ENCODE measurements at places on chromosomes 7 and 10. TPM values are rescaled to one million over a fixed set of nuclear protein-coding genes. Genes with fewer than 3 reads are reported as not detected.

DNA sequence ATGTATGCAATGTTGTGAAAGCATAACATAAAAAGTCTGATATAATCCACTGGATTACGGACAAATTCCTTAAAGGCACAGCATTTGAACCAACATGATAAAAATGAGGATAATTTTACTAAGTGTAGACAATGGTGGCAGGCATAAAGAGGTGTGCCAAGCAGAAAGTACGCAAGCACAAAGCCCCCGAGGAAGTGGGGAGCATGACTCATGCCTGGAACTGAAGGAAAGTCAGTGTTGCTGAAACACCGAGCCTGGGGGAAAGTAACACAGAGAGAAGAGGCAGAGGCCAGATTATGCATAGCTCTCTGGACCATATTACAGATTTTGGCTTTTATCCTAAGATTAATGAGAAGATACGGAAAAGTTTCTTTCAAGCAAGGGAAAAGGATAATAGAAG lies 490.0 kb upstream of the PHF14 start:
- no peaks in the 10 kb centered on the region for H3K27me3 ChIP-seq
- H3K4me3 ChIP-seq: no peak overlapping the region
- DNase-seq: no peak
- no peak overlapping the region for H3K27ac ChIP-seq
- H3K4me1 ChIP-seq: no peaks in the 10 kb centered on the region

DNA sequence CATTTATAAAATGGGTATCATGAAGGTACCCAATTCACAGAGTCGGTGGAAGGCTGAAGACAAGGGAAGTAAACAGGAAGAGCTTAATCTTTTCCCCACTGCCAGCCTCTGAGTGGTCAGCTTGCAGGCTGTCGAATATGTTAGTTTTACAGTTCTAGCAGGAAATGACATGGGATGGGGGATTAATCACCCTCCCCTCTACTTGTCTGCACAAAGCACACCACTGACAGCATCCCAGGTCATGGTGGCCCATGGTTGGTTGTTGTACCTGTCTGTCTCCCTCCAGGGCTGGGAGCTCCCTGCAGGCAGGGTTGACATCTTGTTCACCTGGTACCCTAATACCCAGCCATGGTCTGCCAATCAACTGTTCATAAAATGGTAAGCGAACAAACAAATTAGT lies 55.6 kb downstream of the GRB10 start:
- H3K36me3 ChIP-seq: peaks cover 10% of the 10 kb centered on the region
- no peaks in the 10 kb centered on the region for H3K27me3 ChIP-seq
- peaks cover 18% of the 10 kb centered on the region for H3K4me1 ChIP-seq
- no peak overlapping the region for H3K4me3 ChIP-seq

DNA sequence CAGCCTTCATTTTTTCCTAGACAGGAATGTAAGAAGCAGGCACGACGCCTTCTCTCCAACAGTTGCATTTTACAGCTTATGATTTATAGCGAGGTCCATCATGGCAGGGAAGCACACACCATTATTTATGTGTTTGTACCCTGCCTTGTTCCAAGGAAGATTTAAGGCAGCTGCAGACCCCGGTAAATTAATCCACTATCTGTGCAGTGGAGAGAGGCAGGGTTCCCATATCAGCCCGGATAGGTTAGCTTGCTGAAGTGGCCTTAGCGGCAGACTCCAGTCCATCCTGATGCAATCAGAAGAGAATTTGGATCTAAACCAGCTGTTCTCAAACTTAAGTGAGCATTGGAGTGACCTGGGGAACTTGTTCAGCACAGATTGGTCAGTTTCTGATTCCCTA lies 359.4 kb downstream of the GALNT17 start:
- no peaks in the 10 kb centered on the region for H3K4me1 ChIP-seq
- no peak overlapping the region for H3K4me3 ChIP-seq
- no peaks in the 10 kb centered on the region for H3K36me3 ChIP-seq

DNA sequence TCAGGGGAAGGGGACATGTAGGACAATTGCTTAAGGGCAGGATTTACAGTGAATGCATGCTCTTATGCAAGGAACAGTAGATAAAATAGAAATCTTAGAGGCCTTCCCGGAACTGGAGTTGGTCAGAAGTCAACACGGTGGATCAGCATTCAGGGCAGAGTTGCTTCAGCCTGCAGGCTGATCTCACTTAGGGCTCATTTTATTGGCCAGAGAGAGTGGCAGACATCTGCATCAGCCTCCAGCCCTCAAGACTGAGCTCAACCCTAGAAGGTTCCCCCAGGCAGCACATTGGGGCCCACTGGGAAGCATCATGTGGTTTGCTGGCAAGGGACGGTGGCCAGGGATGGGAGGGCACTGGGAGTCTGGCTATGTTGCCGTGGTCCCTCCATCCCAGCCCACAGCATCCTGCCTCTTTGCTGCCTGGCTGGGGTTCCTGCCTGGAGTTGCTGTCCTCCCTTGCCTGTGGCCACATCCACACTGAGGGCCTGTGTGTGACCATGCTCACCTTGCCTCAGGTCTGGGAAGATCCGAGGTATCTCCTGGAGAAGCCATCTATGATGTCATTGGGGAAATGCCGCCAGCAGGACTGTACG lies 13.0 kb downstream of the SCART1 start:
- H3K4me1 ChIP-seq: no peaks in the 10 kb centered on the region
- no peak overlapping the region for H3K27ac ChIP-seq
- H3K36me3 ChIP-seq: peaks cover 5% of the 10 kb centered on the region
- DNase-seq: no peak
- no peak overlapping the region for H3K4me3 ChIP-seq

DNA sequence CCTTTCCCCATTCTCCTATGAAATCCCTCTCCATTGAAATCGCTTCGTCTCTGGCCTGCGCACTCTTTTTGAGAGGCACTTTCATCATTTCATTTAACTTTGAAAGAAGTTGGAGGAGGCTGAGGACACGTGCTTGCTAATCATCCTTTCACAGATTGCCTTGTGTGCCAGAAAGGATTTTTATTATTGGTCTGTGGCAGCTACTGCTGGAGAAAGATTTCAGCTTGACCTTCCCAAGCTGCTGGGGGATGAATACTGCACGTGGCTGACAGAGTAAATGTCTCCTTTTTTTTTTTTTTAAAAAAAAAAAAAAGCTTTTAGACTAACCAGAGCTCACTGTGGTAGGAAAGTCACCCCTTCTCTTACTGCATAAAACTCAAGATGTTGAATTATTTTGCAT lies 44.2 kb upstream of the KCNIP2 start:
- no peaks in the 10 kb centered on the region for H3K4me1 ChIP-seq
- no peaks in the 10 kb centered on the region for H3K27me3 ChIP-seq

GRCh38 chr10:15333909-15334649 lies 37.0 kb downstream of the FAM171A1 start:
- H3K27me3 ChIP-seq: peaks cover 83% of the 10 kb centered on the region
- peak; percentile 12 for DNase-seq
- H3K4me1 ChIP-seq: peaks cover 20% of the 10 kb centered on the region

GRCh38 chr10:9081253-9081652 lies 1026.8 kb downstream of the GATA3 start:
- no peak overlapping the region for H3K27ac ChIP-seq
- H3K27me3 ChIP-seq: no peaks in the 10 kb centered on the region
- H3K4me3 ChIP-seq: no peak overlapping the region
- H3K4me1 ChIP-seq: no peaks in the 10 kb centered on the region
- no peaks in the 10 kb centered on the region for H3K36me3 ChIP-seq

- peaks cover 17% of the 10 kb centered on the region for H3K4me1 ChIP-seq
- DNase-seq: no peak
- H3K36me3 ChIP-seq: no peaks in the 10 kb centered on the region
Observed at GRCh38 chr10:109981650-109982049, 26.1 kb upstream of the ADD3 start.

- no peak overlapping the region for H3K4me3 ChIP-seq
- no peaks in the 10 kb centered on the region for H3K36me3 ChIP-seq
- H3K27me3 ChIP-seq: no peaks in the 10 kb centered on the region
- H3K27ac ChIP-seq: no peak overlapping the region
- peaks cover 15% of the 10 kb centered on the region for H3K4me1 ChIP-seq
Observed at GRCh38 chr7:8386926-8387550, 46.4 kb upstream of the NXPH1 start.

- no peak overlapping the region for H3K27ac ChIP-seq
- H3K36me3 ChIP-seq: no peaks in the 10 kb centered on the region
- no peak overlapping the region for H3K4me3 ChIP-seq
- DNase-seq: no peak
Observed at GRCh38 chr10:91090761-91091529, 129.5 kb upstream of the PCGF5 start.

GRCh38 chr10:127195041-127195506 lies 1.3 kb downstream of the INSYN2A start:
- H3K27ac ChIP-seq: no peak overlapping the region
- H3K4me3 ChIP-seq: peak overlapping the region; percentile 56
- no peaks in the 10 kb centered on the region for H3K27me3 ChIP-seq
- DNase-seq: no peak
- H3K36me3 ChIP-seq: peaks cover 5% of the 10 kb centered on the region

Gene CRYGN
- not detected for total RNA-seq

Gene RAMP3
- not detected for total RNA-seq

Gene ITIH2
- total RNA-seq: 1.7 TPM

Gene KAZALD1
- total RNA-seq: 1.7 TPM
